ENCODE measurements at places on chromosomes 7 and 10.
A peak's percentile ranks its signal among the peaks of the same experiment; 100 is the strongest.

DNA sequence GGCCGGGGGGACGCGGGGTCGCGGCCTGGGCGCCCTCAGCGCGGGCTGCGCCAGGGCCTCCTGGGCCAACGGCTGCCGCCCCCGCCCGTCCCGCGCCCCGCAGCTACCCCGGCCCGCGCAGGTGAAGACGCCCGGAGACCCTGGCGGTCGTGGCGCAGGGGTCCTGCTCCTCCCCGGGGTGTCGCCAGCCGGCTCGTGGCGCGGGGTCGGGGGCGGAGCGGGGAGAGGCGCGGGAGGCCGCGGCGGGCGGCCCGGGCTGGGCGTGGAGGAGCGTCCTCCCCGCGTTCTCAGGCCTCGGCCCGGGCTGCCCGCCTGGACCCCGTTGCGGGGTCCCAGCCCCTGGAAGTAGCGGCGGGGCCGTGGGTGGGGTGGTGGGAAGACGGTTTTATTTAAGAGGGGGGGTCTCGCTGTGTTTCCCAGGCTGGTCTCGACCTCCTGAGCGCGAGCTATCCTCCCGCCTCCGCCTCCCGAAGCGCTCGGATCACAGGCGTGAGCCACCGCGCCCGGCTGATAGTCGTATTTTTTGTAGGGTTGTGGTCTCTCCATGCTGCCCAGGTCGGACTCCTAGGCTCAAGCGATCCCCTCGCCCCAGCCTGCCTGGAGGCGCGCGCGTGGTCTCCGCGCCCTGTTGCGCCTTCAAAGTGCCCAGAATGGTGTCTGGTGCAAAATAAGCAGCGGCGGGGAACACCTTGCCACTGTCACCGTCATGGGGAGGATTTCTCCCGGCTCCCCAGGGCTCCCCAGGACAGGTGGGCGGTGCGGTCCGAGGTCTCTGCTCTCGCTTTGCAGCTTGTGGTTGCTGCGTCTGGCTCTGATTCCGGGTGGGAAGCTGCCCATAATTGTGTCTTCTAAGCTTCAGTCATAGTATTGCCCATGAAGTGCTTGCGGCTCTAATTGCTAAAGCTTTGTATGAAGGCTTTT, 15.3 kb upstream of the SUN1 start:
- peak; percentile 32 for DNase-seq

- DNase-seq, result no peak
Observed at GRCh38 chr7:135100856-135101255, 47.0 kb upstream of the TMEM140 start.

GRCh38 chr7:155303039-155303593, 5.4 kb downstream of the INSIG1 start:
- DNase-seq, result no peak

DNA sequence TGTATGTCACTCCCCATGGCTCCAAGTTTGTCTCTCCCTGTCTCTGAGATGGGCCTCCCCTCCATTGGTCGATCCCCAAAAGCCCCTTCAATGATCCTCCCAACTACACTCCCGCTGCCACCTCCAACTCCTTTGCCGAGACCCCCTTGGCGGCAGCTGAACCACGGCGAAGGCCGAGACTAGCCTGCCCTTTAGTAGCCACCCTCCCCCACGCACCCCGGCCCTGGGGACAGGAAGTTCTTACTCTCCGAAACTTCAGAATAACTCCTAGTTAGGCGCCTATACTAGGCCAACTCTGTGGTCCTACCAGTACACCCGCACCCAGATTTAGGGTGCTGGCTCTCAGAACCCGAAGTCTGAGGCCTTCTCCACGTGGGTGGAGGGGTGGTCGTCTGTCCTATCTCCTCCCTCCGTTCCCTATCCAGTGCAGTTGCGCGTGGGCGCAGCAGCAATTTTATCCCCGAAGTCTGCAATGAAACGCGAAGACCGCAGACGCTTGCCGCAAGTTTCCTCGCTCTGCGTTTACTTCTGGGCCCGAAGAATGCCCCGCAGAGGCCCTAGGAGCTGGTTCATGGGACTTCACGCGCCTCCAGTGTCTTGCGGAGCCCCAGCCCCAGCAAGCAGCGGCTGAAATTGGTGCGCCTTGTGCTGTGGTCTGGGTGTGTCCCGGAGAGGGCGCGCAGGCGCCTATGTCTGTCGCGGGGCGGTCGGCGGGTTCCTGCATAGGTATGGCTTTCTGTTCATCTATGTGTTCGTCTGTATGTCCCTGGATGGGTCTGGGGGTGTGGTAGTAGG, 82.6 kb upstream of the SLF2 start:
- DNase-seq, result no peak

GRCh38 chr10:133458021-133458709, 4.4 kb downstream of the SCART1 start:
- DNase-seq, result no peak

- no peak for DNase-seq
Observed at GRCh38 chr10:87867453-87867852, 4.0 kb downstream of the PTEN start.

Data from CD8-positive, alpha-beta T cell (primary cell).